ENCODE measurements at places on chromosomes 4 and X.

DNA sequence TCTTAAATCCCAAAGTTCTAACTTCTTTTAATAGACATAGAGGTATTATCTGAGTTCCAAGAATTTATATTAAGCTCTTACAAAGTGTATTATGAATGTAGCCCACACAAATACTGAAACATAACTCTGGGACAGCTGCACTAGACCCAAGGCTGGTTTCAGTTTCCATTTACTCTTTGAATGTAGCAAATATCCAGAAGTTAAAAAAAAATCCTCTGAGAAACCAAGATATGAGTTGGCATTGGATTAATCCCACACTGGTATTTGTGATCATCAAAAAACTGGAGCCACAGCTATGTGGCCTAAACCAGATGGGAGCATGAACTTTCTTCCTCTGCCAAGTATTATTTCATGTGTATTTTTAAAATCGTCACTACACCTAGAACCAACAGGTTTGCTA lies 23.6 kb upstream of the SMPX start:
- DNase-seq = no peak

DNA sequence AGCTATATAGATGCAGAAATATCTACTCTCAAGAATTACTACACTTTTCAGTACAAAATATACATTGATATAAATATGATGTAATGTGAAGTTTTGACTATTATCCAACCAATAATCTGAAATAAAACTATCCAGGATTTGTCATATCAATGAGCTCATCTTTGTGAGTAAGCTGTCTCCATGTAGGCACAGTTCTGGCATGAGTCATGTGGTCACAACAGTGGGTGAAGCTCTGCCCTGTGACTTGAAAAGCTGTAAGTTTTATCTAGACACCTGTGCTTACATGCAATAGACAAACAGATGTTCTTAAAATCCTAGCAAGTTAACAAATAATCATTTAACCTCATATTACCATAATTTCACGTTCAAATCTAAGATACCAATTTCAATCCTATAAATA lies 192.7 kb downstream of the GABRG1 start:
- no peak for DNase-seq

DNA sequence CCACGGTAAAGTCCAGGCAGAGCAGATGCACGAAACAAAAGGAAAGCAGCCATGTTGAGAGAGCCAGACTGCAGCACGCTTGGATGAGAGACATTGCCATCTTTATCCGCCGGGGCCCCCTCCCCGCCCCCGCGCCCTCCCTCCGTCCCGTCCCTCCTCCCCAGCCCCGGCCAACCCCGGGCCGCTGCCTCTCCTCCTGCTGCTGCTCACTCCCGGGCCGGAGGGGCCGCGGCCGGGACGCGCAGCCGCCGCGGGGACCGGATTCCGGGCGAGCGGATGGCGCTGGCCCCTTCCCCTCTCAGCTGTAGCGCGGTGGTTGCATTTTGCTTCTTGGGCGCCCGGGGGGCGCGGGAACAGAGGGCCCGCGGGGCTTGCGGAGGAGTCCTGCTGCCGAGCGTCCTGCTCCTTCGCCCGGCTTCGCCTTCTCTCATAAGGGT lies 542 bp downstream of the RNF150 start:
- no peak for DNase-seq

DNA sequence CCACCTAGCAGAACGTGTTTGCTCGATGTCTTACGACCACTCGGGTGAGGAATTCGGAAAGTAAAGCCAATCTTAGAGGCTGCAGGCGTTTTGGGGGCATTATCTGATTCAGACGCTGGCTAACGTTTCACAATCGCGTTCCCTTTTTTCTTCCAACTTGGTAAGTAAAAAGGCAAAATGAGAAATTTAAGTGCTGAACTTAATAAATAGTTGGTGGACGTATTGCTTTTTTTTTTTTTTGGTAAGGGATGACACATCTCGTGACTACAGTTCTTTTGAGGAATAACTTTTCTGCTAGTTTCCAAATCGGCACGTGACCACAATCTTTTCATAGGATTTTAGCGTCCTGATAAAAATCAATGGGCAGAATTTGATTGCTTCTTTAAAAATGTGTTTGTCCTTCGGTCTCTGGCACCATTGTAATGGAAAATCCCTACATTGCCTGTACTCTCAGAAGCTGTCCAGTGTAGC lies 848 bp downstream of the RAB9A start:
- no peak for DNase-seq

All from stimulated activated CD8-positive, alpha-beta memory T cell treated with anti-CD3 and anti-CD28 coated beads, Interleukin-2, amount 100 ng/mL, for 48 hours (primary cell).